NCI-H1694 treated with DMSO at 0.1 percent for 48 hours (cell line): ENCODE measurements at places on chromosomes 1 and 21.
A peak's percentile ranks its signal among the peaks of the same experiment; 100 is the strongest.

- no peak for DNase-seq
Measured at GRCh38 chr1:54227091-54227602, 27.2 kb downstream of the MRPL37 start.

GRCh38 chr1:39960431-39960958 is 5.5 kb downstream of the MFSD2A start:
- peak; percentile 100 for DNase-seq

DNA sequence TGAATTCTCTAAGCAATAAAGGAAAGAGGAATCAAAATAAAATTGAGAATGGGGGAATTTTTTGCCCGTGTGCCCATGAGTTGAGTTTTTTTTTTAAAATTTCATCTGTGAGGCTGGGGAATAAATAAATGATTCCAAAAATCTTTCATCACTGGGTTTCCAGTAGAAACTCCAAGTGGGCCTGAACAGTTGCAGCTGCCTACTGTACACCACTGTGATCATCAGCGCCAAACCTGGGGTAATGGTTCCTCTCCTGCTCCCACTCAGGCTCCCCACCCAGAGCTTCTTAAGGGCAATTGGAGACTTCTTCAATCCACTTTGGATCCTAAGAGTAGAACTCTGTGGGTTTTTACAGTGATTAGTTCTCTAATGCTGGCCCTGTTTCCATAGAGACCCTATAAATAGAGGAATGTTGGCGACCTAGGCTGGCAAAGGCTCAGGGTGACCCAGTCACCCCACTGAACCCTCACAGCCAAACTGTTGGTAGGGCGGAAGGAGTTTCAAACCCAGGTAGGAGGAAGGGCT is 9.3 kb downstream of the TMCC2 start:
- no peak for DNase-seq

DNA sequence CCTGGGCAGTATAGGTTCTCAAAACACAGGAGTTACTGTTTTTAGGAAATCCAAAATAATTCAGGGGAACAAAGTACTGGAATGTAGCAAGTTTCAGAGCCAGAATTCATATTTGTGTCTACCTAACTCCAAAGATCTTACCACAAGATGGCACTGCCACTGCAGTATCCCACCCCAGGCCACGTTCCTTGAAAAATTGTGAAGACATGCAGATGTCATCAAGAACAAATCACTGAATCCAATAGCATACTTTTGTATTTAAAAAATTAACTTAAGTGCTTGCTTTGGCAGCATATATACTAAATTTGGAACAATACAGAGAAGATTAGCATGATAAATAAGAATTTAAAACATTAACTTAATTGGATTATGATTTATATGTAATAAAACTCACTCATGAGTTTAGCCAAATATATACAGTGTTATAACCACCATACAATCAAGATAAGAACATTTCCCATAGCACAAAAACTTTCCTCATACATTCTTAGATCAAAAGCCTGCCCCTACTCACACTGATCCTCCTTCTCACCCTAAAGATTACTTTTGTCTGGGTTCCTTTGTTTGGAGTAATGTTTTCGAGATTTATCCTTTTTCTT is 209.9 kb downstream of the FAF1 start:
- peak; percentile 11 for DNase-seq

GRCh38 chr1:218328769-218329168 is 16.4 kb upstream of the TGFB2 start:
- no peak for DNase-seq

DNA sequence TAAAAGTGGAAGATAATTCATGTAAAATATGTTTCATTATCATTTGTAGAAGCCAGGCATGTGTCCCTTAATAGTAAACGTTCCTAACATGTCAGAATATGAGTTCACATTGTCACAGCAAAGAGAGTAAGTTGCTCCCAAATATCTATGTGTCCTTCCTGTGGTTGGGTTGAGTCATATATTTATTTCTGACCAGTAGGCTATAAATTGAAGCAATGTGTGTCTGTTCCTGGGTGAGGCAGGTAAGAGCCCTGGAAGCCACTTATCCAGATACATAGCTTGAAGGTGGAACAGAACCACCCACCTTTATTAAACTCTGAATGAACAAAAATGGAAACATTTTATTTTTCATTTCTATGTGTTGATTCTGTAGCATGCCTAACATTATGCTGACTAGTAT is 2251.6 kb downstream of the NCAM2 start:
- no peak for DNase-seq

DNA sequence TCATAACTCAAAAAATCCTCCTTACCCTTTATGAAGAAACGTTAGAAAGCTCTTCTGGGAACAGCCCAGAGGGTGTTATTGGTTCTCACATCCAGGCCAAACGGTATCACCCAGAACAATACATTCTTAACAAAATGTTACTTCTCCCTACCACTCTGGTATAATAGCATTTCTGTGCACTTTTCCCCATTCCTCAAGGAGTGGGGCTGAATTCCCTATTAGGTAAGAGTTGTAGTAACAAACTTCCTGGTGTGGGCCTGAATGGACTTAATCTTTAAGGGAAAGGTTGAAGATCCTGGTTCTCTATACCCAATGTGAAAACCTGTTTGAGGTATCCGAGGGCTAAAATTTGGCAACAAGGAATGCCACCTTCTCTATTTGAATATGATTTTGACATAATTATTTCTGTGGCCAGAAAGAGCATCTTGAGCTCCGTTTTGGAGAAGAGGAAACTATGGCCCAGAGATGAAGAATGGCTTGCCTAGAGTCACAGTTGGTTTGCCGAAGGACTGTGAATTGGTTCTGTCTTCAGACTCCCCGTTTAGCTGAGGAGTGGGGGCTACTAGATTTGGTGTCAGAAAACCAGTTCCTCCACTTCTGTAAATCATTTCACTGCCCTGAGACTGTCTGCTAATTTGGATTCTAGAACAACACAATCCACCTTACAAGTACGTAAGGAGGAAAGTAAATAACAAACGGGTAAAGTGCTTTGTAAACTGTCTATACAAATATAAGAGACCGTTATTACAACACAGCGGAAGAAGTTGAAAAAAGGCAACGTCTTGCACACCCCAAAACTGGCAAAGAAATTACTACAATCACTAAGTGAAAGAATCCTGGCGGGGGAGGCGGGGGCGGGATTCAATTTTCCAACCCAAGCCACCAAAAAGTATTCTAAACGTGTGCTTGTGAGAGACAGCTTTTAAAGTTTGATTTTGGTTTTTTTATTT is 2.3 kb downstream of the ANP32E start:
- no peak for DNase-seq

- no peak for DNase-seq
Measured at GRCh38 chr1:178337091-178337706, 159.6 kb downstream of the CLEC20A start.

DNA sequence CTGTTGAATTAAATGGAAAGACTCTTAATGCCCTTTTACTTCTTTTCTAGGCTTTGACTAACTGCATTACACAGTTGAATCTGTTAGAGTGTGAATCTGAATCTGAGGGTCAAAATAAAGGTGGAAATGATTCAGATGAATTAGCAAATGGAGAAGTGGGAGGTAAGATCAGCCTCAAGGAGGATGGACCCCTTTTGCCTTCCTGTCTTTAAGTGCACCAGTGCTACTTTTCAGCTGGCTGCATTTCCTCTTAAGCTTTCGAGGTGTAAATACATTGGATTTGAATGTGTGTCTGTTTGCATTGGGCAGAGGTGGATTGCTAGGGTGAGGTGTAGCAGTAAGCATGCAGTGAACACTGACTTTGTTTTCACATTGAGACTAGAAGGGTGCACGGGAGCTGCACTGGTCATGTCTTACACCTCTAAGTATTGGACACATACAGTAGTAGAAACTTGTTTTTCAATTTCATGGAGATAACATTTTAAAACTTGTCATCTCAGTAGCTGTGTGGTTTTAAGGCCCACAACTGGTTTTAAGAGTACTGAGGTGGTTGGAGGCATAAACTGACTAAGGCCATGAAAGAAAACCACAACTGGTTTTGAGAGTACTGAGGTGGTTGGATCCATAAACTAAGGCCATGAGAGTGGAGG is 35.4 kb downstream of the MIA3 start:
- no peak for DNase-seq

DNA sequence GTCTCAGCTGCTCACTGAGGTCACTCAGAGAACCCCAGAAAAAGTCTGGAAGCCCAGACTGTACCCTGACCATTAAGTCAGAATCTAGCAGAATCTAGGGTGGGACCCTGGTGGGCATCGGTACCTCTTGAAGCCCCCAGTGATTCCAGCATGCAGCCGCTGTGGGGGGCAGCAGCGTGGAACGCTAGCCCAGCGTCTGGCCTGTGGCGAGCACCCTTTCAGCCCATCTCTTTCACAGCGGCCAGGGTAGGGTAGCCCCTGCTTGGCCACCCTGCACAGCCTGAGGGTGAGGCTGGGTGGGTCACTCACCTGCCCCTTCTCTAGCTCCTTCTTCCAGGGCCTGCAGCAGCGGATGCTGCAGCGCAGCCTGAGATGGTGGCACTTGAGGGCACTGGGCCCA is 16.3 kb downstream of the C1orf167 start:
- DNase-seq, result no peak

GRCh38 chr1:117658676-117659075 is 52.8 kb downstream of the TENT5C start:
- no peak for DNase-seq

GRCh38 chr1:23854568-23854967 is 13.5 kb downstream of the FUCA1 start:
- DNase-seq, result peak; percentile 1

GRCh38 chr1:70427976-70428375 is 16.9 kb downstream of the CTH start:
- no peak for DNase-seq

DNA sequence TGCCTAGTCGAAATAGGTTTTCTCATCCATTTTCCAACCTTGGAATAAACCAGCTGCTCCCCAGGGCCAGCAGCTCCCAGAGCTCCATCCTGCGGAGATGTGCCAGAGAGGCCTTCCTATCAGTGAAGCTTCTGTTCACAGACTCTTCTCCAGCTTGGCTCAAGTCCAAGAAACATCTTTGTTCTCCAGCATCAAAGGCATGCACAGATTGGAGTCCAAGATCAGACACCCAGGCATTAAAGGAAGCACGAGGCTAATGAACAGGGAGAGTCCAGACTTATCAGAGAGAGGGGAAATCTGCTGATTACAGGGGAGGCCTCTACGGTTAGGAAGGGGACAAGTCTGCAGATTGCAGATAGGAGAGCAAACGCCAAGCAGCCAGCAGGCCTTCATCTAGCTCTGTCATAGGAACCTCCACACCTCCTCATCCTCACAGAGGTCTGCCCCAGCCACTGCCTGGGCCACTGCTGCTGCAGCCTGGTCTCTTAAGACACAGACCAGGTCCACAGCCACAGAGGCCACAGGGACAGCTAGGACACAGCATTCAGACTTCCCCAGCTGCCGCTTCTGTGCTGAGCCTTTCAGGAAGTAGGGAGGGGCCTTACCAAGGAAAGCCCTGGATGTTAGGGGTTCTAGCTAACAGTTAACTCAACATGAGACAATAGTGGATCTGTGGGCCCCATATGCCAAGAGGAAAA is 3.4 kb downstream of the PRR9 start:
- DNase-seq, result no peak

DNA sequence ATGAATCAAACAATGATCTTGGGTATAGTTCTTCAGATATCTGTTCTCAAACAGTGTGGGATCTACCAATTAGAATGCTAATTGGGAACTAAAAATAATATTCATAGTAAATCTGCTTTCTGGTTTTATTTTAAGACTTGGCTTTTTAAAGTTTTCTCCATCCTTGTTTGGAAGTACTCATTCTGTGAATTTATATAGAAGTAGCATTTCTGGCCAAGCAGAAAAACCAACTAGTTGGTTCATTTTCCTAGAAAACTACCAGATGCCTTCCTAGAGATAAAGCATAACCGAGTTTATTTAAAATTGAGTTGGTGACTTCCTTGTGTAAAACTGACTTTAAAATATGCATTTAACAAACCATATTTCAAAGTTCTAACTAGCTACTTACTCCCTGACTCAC is 48.8 kb downstream of the DNM3 start:
- no peak for DNase-seq

GRCh38 chr1:173581383-173582079 is 21.3 kb downstream of the SLC9C2 start:
- no peak for DNase-seq
